ENCODE measurements at places on chromosomes 4 and X.

- DNase-seq, result no peak
These were observed 14.6 kb downstream of the SYTL4 start for GRCh38 chrX:100717363-100717762.

GRCh38 chr4:157447195-157447594 lies 226.7 kb downstream of the GRIA2 start:
- DNase-seq, result no peak

- no peak for DNase-seq
These were observed 115.7 kb upstream of the LSM6 start for GRCh38 chr4:146059865-146060264.

DNA sequence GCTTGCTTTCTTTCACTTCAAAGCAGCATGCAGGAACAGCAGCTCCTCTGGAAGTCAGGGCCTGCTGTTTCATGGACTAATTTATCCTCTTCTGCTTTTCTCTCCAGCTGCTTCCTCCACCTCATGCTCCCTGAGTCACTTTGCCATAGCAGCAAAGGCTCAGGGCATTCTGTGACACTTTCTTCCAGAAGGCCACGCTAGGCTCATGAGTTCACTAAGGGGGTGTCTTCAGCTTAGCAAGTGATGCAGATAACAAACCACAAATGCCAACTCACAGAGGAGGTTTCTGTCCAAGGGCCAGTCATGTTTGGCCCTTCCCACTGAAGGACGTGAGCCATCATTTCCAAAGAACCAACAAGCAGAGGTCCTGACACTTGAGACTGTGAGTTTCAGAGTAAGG lies 200.2 kb downstream of the ADGRA3 start:
- no peak for DNase-seq

DNA sequence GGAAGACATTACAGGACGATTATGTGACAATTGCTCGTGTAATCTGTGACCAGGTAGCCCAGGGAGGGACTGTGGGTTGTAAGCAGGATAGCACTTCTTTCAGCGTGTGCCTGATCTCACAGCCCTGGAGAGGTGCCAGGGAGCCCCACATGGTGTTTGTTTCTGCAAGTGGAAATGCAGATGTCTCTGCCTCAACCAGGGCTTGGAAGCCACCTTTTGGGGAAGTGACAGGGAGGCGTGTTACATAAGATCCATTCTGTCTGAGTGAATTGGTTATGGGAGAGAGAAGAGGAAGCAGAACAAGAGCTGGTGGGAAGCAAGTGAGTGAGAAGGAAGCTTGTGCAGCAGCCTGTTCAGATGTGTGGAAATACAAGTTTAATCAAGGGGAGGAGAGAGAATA lies 104.5 kb upstream of the GATB start:
- DNase-seq, result no peak

DNA sequence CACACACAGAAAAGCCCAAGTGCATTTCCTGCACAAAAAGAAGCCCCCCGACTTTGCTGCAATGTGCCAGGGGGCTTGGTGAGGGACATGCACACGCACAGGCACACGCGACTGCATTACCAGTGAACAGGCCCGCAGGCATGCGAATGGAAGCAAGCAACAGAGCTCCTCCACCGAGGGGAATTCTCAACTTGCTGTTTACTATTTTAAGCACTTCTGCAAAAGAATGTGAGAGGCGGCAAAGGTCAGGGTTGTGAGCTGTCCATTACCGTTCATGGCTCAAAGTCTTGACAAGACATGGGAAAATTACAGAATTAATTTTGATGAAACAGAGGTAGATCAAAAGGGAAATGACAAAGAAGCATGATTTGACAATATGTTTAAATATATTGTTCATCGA lies 342.5 kb upstream of the NOCT start:
- no peak for DNase-seq

GRCh38 chrX:20265221-20265725 lies 1.4 kb downstream of the RPS6KA3 start:
- DNase-seq, result peak; percentile 54

- DNase-seq, result peak; percentile 89
These were observed 114.9 kb upstream of the FAM9B start for GRCh38 chrX:9148615-9149399.

DNA sequence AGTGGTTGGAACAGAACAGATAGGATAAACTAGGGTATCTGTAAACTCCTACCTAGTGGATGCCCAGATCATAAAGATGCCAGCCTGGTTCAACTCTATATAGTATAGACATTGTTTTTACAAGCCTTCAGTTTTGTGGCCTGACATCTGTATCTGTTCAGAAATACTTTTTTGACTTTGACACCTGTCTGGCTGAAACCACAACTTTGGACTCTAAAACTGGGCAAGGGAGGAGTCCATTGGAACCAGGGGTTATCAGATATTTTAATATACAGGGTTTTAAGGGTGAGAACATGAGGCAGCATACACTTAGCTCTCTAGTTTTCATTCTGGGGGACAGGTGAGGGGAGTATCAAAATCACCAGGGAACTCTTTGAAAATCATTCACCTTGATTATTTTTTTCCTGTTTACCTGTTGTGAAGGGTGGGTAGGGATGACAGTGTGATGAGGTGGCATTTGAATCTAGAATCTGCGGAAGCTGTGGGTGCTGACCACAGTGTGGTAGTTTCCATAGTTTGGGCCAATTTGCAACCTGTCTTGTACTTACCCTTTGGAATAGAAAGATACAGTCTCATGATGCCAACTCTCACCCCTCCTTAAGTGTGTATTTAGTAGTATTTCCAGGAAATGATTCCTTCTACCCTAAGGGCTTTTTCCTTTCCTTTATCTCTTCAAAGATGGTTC lies 20.6 kb downstream of the GAB1 start:
- DNase-seq, result no peak

- DNase-seq, result peak; percentile 55
These were observed 77.2 kb upstream of the BCOR start for GRCh38 chrX:40174854-40175510.

DNA sequence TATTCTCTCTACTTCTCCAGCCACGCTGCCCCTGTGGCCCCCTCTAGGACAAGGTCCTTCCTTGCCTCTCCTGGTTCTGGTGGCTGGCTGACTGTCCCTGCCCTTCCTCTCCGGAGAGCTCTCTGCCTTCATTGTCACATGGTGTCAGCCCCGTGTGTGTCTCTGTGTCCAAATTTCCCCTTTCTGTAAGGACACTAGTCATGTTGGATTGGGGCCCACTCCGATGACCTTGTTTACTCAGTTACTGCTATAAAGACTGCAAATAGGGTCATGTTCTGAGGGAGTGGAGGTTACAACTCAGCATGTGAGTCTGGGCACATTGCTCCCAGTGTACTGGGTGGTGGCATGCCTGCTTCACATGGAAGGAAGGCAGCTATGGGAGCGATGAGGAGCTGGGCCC lies 129.5 kb upstream of the PSAPL1 start:
- DNase-seq, result no peak

DNA sequence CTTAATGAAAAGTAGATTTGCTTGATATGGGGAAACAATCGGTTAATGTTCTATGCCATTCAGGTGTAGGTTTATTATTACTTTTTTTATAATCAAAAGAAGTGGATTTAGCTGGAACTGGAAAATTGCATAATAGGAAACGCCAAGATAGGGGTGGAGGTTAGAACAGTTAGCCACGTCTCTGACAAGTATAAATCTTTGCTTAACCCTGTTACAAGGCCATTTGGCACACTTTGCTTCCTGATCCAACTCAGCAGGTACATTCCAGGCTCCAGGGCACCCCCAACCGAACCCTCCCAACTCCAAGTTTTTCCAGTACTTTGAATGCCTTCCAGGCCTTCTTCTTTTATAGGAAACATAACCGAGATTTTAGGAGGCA lies 50.6 kb upstream of the ACSL4 start:
- no peak for DNase-seq

- no peak for DNase-seq
These were observed 665.6 kb downstream of the FSTL5 start for GRCh38 chr4:161498155-161498554.

DNA sequence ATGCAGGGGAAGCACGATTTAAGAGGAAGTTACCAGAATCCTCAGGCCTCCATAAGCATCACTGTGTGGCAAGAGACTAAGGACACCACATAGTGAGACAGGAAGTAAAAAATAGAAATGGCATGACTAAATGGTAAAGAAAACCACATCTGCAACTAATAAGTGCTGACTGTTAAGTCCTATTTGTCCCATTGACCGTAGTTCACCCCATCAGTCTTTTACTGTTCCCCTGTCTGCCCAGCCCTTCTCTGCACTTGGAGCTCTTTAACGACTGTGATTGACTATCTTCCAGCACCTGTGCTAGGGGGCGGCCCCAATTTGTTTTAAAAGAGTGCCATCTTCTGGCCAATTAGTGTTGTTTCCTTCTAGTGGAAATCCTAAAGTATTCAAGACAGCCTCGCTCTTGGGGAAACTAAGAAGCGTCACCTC lies 94.2 kb downstream of the MAOA start:
- DNase-seq, result peak; percentile 67

GRCh38 chrX:39477762-39478120 lies 620.0 kb downstream of the BCOR start:
- peak; percentile 25 for DNase-seq

DNA sequence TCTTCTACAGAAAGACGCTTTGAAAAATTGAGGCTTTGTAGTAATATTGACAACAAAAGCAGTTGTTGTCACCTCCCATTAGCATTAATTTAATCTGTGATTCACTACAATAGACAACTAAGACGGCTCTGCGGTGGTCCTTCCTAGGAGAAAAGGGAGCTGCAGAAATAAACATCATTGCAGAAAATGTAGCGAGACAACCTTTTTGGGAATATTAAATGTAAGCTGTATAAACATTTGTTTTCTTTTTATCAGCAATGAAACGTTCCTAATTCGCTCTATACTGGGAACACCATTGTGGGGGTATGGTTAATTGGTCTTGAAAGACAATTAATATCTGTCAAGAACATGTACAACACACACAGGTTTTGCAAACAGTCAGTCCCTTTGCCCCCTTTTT lies 583.3 kb upstream of the TENM3 start:
- no peak for DNase-seq

- DNase-seq, result no peak
These were observed 1930.8 kb downstream of the C4orf33 start for GRCh38 chr4:131026771-131027170.

GRCh38 chrX:71111141-71111843 lies at the start of gene IL2RG:
Gene IL2RG (minus strand): TSS chrX:71111577. CDS start chrX:71111539, 38 bp downstream.
- no peak for DNase-seq

DNA sequence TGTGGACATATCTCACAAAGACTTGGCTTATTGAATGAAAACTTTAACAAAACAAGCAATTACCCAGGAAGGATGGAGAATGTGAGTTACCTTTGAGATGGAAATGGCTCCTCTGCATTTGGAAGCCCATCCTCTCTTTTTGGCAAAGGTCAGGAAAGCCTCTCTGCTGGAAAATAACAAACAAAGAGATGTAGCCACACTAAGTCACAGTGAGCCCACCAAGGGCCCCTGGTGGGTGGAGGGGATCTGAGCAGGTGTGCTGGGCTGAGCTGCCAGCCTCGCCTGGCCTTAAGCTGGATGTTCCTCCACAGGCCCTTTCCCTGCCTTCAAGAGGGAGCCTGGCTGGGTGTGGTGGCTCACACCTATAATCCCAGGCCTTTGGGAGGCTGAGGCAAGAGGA lies 269.2 kb downstream of the HNRNPD start:
- no peak for DNase-seq

DNA sequence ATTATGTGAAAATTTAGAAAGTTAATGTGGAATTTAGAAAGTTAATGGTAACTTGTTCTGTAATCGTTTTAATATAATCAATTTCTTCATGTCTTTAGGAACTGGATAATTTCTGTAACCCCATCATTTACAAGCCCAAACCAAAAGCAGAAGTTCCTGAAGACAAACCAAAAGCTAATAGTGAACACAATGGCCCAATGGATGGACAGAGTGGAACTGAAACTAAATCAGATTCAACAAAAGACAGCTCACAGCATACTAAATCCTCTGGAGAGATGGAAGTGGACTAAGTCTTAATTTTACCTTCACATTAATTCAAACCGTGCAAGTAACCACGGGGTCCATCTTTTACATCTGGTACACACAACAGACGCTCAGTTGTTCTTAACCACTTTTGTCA lies 48.1 kb upstream of the PLK4 start:
- DNase-seq, result no peak

DNA sequence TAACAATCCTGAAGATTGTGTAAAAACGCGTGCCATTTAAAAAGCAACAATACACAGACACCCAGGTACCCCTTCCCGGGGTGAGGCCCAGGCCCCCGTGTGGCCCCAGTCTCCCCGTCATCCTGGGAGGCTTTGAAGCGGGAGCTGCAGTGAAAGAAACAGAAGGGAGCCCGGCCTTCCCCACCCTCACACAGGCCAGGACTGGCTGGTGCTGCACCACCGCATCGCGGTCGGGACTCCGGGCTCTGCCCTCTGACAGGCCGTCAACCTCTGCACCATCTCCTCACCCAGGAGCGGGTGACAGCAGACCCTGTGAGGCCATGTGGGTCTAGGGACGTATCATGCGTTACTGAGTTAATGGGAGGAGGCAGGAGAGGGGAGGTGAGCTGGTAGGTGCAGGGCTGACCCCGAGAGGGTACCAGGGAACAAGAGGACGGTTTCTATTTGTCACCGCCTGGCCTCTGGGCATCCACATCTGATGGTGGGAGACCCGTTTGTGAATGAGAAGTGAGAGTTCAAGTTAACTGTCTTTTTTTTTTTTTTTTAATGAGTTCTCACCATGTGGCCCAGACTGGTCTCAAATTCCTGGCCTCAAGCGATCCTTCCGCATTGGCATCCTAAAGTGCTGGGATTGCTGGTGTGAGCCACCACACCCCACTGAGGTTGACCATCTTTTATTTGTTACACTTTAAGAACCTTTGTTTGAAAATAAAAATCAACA lies 27.3 kb downstream of the PIGG start:
- DNase-seq, result no peak

- peak; percentile 32 for DNase-seq
These were observed at the start of gene ZNF630 for GRCh38 chrX:48071064-48071985. Gene ZNF630 (minus strand): TSS chrX:48071640. CDS start chrX:48066886, 4,754 bp downstream.

GRCh38 chr4:162016219-162016618 lies 147.6 kb downstream of the FSTL5 start:
- DNase-seq, result no peak

GRCh38 chrX:68980906-68981616 lies 152.2 kb downstream of the EFNB1 start:
- DNase-seq, result no peak

DNA sequence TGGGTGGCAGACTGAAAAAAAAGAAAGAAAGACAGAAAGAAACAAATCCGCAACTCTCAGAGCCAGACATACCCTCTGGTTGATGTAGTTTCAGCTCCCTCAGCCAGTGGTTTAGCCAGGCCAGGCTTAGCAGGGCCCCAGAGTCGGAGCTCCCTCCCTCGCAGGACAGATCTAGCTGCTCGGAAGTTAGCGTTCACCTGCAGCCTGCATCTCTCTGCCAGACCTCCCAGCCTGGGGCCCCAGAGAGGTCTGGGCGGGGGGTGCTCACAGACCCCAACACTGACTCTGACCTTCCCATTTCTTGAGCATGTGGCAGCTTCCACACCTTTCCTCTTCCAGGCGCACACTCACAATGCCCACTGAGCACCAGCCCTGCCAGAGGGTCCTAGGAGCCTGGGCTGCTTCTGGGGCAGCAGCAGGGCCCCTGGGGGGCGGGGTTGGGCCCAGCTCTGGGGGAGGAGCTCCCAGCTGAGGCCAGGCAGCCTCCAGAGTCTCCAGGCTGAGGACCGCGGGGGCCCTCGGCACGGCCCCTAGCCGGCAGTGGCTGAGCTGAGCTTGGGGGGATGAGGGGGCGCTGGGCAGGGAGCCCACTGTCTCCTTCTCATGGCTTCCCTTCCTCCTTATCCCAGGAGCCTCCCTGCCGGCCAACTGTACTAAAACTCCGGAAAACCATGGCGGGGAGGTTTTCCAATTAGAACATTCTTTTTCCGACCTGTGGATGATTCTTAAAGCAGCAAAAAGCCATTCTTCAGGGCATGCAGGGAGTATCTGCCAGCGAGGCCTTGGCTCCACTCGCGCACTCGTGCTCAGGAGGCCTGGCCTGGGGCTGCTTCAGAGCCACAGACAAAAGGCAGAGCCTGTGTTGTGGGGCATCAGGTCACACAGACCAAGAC lies 4.6 kb upstream of the ZNF185 start:
- no peak for DNase-seq
